CD8-positive, alpha-beta T cell (primary cell): ENCODE measurements at places on chromosomes 5 and 9. TPM values are rescaled to one million over a fixed set of nuclear protein-coding genes. Genes with fewer than 3 reads are reported as not detected.

The FAM153A gene
- 55.1 TPM for total RNA-seq

The CTSV gene
- total RNA-seq: 0.22 TPM

The COL15A1 gene
- total RNA-seq: not detected

The PARP8 gene
- 192 TPM for total RNA-seq

The CHMP5 gene
- 14.2 TPM for total RNA-seq

The DNAJA1 gene
- 172 TPM for total RNA-seq

The PCDHGA9 gene
- not detected for total RNA-seq

The PLPP1 gene
- 5.8 TPM for total RNA-seq

The TMEM215 gene
- not detected for total RNA-seq

The CARD9 gene
- total RNA-seq: 0.14 TPM

The MEIKIN gene
- not detected for total RNA-seq

The PRR7 gene
- 21.0 TPM for total RNA-seq

The SRP19 gene
- total RNA-seq: 50.0 TPM

The BTNL3 gene
- not detected for total RNA-seq

The TXN gene
- 18.0 TPM for total RNA-seq

The CNTNAP3B gene
- not detected for total RNA-seq

The FTMT gene
- not detected for total RNA-seq

The ANXA2R gene
- total RNA-seq: 39.5 TPM

The ANKRA2 gene
- total RNA-seq: 44.1 TPM

The HMGCR gene
- 72.8 TPM for total RNA-seq

The SPINK7 gene
- total RNA-seq: not detected

The PCA3 gene
- not detected for total RNA-seq
